Activated naive CD8-positive, alpha-beta T cell treated with anti-CD3 and anti-CD28 coated beads for 36 hours (primary cell): ENCODE measurements at places on chromosomes 6 and 20. TPM values are rescaled to one million over a fixed set of nuclear protein-coding genes. Genes with fewer than 3 reads are reported as not detected.

Gene PLEKHG1
- total RNA-seq: 4.4 TPM

Gene OPRM1
- not detected for total RNA-seq

Gene NEU1
- 12.9 TPM for total RNA-seq

Gene DEFB132
- not detected for total RNA-seq

Gene PDE7B
- total RNA-seq: 0.50 TPM

Gene POU5F1
- not detected for total RNA-seq

Gene GSTA2
- not detected for total RNA-seq

Gene PPP1R3D
- total RNA-seq: 4.0 TPM

- H3K27ac ChIP-seq: peak overlapping the region; percentile 98
- peak overlapping the region; percentile 97 for H3K4me3 ChIP-seq
- H3K36me3 ChIP-seq: peaks cover 27% of the 10 kb centered on the region
- H3K27me3 ChIP-seq: no peaks in the 10 kb centered on the region
These were observed 394 bp downstream of the MYB start for GRCh38 chr6:135181333-135182070.

DNA sequence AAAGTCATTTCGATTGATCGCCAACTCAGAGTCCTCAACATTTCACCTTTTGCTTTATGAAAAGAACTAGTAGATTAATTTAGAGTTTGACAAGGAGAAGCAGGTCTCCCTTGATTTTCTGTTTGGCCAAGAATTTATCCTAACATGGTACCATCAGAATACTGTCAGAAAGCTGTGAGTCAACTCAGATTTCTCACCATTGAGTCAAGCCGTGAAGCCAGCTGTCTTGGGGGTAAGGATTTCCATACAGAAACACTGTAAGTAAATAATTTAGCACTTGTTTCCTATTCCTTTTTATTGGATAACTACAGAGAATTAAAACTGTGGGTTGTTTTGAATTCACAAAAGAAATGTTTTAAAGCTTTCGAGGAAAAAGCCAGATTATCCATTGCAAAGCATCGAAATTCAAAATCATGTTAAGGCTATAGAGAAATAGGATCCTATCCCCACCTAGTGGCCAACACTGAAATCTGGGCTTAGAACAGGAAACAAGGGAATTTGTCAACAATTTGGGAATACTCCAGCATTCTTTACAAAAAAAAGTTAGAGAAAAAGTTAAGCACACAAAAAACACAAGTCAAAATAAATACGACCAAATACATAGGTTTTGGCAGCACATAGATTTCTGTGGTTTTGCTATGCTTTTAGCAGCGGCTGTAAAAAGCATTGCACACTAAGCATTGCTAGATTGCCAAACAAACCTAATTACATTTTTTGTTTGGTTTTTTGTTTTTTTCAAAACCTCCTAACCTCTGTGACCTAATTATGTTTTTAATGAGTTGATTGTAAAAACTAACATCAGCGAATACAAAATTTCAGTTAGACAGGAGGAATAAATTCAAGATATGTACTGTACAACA, 44.2 kb downstream of the COL11A2 start:
- H3K36me3 ChIP-seq: no peaks in the 10 kb centered on the region
- no peaks in the 10 kb centered on the region for H3K4me1 ChIP-seq
- no peak overlapping the region for H3K27ac ChIP-seq
- no peak overlapping the region for H3K4me3 ChIP-seq

DNA sequence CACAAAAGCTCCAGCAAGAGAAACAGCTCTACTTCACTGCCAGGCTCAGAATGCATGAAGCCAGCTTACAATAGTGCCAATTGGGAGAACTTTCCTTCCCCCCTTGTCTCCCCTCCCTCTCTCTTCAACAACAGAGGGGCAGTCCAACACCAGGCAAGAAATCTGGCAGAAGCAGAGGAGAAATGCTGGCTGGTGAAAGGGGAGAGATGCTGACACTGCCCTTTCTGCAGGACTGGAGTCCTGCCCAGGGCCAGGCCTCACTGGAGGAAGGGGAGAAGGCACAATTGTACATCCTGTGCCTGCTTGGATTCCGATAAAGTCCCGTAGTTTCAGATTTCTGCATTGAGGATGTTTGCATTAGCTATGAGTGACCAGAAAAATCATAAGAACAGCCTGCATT, 148.6 kb downstream of the LRRC1 start:
- no peaks in the 10 kb centered on the region for H3K36me3 ChIP-seq
- no peak overlapping the region for H3K27ac ChIP-seq
- DNase-seq: no peak

GRCh38 chr6:22328474-22328873, 31.6 kb upstream of the PRL start:
- H3K4me3 ChIP-seq: no peak overlapping the region
- no peaks in the 10 kb centered on the region for H3K27me3 ChIP-seq
- no peak overlapping the region for H3K27ac ChIP-seq
- no peak for DNase-seq
- no peaks in the 10 kb centered on the region for H3K36me3 ChIP-seq
- no peaks in the 10 kb centered on the region for H3K4me1 ChIP-seq

DNA sequence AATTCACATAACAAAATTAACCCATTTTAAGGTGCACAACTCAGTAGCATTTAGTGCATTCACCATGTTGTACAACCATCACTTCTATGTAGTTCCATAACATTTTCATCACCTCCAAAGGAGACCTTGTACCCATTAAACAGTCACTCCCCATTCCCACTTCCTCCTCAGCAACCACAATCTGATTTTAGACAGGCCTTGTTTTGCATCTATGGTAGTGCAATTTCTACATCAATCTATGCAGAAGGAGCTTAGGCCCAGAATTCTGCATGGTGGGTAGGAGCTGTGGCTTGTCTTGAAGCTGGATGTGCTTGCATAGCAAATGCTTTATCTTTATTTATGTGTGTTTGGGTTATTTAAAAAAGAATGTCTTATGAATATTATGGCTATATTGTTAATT, 13.5 kb upstream of the HLA-DQA1 start:
- H3K36me3 ChIP-seq: peaks cover 6% of the 10 kb centered on the region
- H3K27ac ChIP-seq: peak overlapping the region; percentile 72
- peak overlapping the region; percentile 32 for H3K4me3 ChIP-seq
- DNase-seq: no peak
- H3K4me1 ChIP-seq: peaks cover 51% of the 10 kb centered on the region
- peaks cover 4% of the 10 kb centered on the region for H3K27me3 ChIP-seq

GRCh38 chr20:58461899-58462298, 53.3 kb downstream of the APCDD1L start:
- H3K27ac ChIP-seq: no peak overlapping the region
- no peaks in the 10 kb centered on the region for H3K27me3 ChIP-seq
- peaks cover 5% of the 10 kb centered on the region for H3K4me1 ChIP-seq
- no peak for DNase-seq
- H3K4me3 ChIP-seq: no peak overlapping the region

GRCh38 chr20:24838546-24839535, 110.2 kb upstream of the CST7 start:
- H3K4me3 ChIP-seq: no peak overlapping the region
- H3K27ac ChIP-seq: no peak overlapping the region
- H3K27me3 ChIP-seq: no peaks in the 10 kb centered on the region
- H3K4me1 ChIP-seq: peaks cover 2% of the 10 kb centered on the region
- DNase-seq: no peak

DNA sequence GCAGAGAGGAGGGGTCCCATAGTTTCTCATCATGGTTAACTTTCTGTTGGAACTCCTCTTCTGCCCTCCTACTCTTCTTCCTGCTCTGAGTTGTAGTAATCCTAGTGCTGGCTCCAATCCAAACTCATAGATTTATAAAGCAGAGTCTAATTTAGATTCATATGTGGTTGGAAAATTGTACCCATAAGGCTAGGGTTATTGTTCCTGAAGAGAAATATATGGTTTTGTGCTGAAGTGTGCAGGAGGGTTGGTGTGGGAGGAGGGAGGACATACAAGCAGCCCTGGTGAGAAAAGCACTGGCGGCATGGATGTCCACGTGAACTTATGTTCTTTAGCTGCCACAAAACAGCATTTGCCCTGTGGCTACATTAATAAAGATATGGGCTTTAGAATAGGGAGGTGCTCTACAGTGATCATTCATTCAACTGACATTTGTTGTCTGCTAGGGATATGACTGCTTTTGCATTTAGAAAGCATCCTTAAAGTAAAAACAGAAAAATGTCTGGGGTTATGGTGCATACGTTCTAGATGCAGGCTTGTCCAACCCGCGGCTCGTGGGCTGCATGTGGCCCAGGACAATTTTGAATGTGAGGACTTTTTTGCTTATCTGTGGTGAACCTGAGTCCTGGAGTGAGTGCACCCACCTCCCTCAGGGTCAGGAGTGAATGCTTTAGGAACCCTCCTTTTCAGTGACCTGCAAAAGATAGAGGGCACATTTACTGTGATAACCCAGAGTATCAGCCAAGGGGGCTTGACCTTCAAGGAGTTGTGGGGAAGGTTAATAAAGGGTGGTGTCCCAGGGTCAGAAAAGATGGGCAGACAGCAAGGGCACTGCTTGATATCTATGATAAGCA, 4.1 kb downstream of the HLA-A start:
- H3K36me3 ChIP-seq: peaks cover 65% of the 10 kb centered on the region
- H3K27me3 ChIP-seq: peaks cover 3% of the 10 kb centered on the region
- no peak for DNase-seq
- H3K4me1 ChIP-seq: peaks cover 53% of the 10 kb centered on the region
- H3K4me3 ChIP-seq: peak overlapping the region; percentile 93
- H3K27ac ChIP-seq: peak overlapping the region; percentile 100

DNA sequence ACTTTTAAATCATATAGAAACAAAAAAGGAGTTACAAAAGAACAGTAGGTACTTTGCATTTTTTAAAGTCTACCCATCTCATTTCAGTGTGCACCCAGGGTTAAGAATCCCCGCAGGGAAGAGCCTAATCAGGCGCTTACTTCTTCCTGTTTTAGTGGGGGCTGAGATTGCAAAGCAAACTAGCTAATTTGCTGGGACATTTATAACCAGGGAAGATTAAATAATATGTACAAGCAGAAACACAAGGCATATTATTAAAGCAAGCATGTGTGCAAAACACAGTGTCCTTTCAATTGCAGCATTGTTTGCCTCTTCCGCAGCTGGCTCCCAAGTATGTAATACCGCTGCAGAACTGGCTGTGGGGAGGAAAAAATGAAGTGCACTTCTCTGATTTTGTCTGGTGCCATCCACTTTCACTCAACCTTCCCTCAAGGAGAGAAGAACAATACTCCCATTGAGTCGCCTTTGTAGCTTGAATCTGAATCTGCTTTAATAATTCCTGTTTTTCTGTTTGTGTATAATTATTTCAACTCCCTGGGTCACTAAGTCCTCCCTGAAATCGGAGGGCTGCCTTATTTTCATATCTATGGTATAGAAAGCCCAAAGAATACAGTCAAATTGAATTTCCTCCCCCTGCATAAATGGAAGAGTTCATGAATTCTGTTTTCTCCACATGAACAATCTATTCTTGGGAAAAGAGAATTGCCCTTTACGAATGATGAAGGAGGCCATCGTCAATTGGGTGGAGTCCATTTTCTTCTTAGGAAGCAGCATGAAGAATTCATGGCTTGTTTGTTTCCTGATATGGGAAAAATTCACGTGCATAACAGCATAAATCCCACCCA, 23.3 kb upstream of the BCAS1 start:
- H3K4me3 ChIP-seq: no peak overlapping the region
- no peak overlapping the region for H3K27ac ChIP-seq
- H3K27me3 ChIP-seq: no peaks in the 10 kb centered on the region
- no peaks in the 10 kb centered on the region for H3K36me3 ChIP-seq
- no peak for DNase-seq
- peaks cover 4% of the 10 kb centered on the region for H3K4me1 ChIP-seq

DNA sequence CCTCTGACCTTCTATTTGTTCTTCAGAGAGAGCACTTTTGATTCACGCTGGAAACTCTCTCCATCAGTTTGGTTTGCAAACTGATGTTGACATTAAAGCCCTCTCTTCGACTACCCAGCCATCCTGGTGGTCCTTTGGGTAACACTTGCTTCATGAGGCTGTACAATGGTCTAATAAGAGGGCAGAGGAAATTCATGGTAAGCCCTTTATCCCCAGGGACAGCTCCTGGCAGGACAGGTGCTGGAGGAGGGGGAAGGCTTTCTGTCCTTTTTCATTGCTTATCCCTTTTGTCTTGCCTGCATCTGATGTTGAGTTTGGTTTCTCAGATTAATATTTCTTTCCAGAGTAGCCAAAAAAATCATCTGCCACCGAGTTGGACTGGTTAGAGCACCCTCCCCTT, 52.1 kb upstream of the CD93 start:
- no peaks in the 10 kb centered on the region for H3K36me3 ChIP-seq
- peaks cover 14% of the 10 kb centered on the region for H3K4me1 ChIP-seq
- no peaks in the 10 kb centered on the region for H3K27me3 ChIP-seq
- no peak overlapping the region for H3K27ac ChIP-seq
- H3K4me3 ChIP-seq: no peak overlapping the region
- no peak for DNase-seq

GRCh38 chr6:134287859-134288537, 29.9 kb downstream of the SGK1 start:
- DNase-seq: no peak
- peaks cover 34% of the 10 kb centered on the region for H3K4me1 ChIP-seq
- H3K27me3 ChIP-seq: no peaks in the 10 kb centered on the region

DNA sequence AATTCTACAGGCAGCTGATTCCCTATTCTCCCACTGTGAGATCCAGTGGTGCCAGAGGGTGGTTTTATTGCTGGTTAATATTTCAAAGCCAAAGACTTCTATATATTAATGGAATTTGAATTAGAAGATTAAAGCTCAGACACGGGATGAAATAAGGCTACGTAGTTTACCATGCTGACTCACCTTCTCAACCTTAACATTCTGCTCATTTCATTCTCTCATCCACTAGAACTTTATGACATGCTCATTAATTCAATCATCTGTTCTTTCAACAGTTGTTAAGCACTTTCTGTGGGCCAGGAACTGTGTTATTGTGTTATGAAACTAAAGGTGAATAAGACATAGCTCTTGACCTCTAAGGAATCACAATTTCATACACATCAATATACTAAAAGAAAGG, 456.9 kb upstream of the MAP3K7 start:
- no peaks in the 10 kb centered on the region for H3K4me1 ChIP-seq
- DNase-seq: no peak
- H3K4me3 ChIP-seq: no peak overlapping the region

- no peak for DNase-seq
- H3K27me3 ChIP-seq: no peaks in the 10 kb centered on the region
- H3K4me1 ChIP-seq: peaks cover 6% of the 10 kb centered on the region
- peaks cover 2% of the 10 kb centered on the region for H3K36me3 ChIP-seq
These were observed 62.4 kb downstream of the GCNT2 start for GRCh38 chr6:10583509-10583901.

- peak; percentile 41 for DNase-seq
- H3K27ac ChIP-seq: peak overlapping the region; percentile 91
- H3K27me3 ChIP-seq: no peaks in the 10 kb centered on the region
- peaks cover 11% of the 10 kb centered on the region for H3K36me3 ChIP-seq
These were observed 23.5 kb upstream of the BACH2 start for GRCh38 chr6:90319979-90320685.

- no peak overlapping the region for H3K27ac ChIP-seq
- H3K4me1 ChIP-seq: no peaks in the 10 kb centered on the region
- DNase-seq: no peak
- H3K4me3 ChIP-seq: no peak overlapping the region
These were observed 110.5 kb downstream of the B3GAT2 start for GRCh38 chr6:70846207-70846835.

DNA sequence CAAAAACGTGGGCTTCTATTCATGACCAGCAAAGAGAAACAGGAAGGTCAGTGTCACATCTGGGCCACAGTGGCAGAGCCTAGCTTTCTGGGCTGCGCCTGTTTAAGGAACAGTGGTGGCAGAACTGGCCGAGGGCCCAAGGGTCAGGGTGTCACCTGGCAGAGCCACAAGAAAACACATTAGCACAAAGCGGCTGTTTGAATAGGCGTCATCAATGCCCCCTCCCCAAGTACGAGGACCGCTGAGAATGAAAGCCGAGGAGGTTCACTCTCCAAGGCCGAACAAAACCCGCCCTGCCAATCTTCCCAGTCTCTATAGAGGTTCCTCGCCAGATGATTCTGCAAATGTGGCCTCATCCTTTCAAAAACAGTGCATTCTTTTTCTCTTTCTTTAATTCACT, 125.2 kb upstream of the TRAF3IP2 start:
- H3K27me3 ChIP-seq: no peaks in the 10 kb centered on the region
- H3K27ac ChIP-seq: peak overlapping the region; percentile 78
- DNase-seq: no peak
